GM13977 (cell line): ENCODE measurements at places on chromosomes 4 and X.

- DNase-seq = no peak
Observed at GRCh38 chr4:32985256-32985655, 2265.1 kb downstream of the PCDH7 start.

DNA sequence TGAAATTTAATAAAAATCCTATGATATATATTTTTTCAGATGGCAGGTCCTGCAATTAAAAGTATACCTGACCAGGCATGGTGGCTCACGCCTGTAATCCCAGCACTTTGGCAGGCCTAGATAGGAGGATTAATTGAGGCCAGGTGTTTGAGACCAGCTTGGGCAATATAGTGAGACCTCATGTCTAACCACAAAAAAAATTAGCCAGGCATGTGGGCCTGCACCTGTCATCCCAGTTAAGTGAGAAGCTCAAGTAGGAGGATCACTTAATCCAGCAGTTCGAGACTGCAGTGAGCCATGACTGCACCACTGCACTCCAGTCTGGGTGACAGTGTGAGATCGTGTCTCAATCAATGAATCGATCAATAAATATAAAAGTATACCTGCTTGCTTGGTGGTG, 2.5 kb downstream of the OCIAD2 start:
- no peak for DNase-seq

- no peak for DNase-seq
Observed at GRCh38 chr4:187992971-187993370, 2.6 kb upstream of the ZFP42 start.

- no peak for DNase-seq
Observed at GRCh38 chr4:155592179-155592937, 74.3 kb upstream of the GUCY1A1 start.
